ENCODE measurements at places on chromosomes 2 and 18.

DNA sequence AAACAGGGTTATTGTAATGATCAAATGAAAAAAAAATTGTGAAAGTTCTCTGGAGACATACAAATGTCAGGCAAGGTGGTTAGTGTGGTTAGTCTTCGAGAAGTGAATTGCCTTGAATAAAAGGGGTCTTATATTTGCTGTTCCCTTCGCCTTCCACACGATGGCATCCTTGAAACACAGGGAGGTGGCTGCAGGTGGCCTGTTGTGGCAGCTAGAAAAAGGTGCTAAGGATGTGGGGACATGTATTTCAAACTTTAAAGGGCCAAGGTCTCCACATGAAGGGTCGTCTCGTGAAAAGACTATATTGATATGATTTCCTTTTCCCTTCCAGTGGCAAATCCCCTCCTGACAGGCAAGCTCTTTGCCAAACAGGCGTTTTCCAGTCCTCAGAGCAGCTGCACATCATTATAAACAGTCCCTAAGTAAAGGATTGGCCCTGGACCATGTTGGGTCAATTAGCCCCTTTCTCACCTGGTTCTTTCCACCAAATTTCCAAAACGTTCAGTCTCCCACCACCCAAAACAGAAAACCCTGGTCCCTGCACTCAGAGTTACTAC, 68.5 kb downstream of the COPS8 start:
- no peak for DNase-seq

DNA sequence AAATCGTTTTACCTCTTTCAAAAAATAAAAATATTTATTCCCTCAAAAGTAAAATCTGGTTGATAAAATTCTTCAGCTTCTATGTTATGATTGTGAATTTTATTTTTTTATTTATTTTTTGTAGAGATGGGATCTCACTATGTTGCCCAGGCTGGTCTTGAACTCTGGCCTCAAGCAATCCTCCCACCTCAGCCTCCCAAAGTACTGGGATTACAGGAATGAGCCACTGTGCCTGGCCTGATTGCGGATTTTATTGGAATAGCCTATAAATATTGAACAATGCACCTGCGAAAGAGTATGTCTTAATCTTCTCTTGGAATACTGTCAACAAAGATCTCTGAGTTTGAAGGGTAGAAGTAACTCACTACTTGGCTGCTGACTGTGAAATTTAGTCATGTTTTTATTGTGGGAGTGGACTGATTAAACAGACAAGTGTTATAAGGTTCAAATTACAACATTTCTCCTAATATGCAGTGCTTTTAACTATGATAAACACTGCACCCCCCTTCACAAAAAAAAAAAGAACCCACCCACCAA, 138.0 kb downstream of the AFF3 start:
- DNase-seq = no peak

- no peak for DNase-seq
Measured at GRCh38 chr2:134199123-134199522, 54.7 kb upstream of the MGAT5 start.

DNA sequence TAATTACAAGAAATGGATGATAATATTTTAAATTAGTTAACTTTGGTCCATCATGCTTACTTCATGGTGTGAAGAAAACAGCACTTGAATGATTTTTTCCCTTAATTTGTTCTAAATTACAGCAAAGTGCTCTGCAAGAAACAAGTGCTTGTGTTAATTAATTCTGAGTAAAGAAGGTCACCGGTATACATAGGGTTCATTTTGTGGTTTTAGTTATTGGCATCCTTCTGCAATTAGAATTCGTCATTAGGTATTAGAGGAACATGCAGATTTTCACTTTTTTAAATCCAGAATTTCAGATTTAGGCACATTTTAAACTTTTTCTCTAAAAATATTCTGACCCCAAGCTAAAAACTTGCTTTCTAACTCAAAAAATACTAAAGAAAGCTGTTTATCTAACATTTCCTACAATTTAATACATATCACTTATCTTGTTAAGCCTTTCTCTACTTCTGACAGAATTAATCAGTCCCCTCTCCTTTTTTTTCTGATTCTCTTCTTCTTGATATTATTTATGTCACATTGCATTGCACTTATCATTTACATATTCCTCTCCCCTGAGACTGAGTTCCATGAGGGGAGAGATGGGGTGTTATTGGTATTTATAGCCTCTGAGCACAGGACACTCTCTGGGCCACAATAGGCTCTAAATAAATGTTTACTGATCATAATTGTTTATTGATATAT, 129.2 kb downstream of the PLA2R1 start:
- DNase-seq = no peak

- DNase-seq = no peak
Measured at GRCh38 chr2:129061069-129061768, 742.6 kb upstream of the HS6ST1 start.

DNA sequence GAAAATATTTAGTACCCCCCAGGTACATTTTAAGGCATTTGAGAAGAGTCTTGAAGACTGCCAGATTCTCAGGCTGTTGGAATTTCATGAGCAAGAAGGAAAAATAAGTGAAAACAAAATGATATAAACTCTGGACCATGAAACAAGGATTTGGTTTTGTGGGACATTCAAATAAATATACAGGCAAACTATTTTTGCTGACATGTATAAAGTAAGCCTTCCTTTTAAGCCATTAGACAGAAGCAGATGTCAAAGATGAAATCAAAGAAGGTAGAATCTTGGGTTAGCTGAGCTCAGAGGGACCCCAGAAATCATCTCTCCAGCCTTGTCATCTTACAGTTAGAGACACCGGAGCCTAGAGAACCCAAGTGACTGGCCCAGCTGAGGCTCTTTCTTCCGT, 51.3 kb upstream of the ACSL3 start:
- DNase-seq = no peak

DNA sequence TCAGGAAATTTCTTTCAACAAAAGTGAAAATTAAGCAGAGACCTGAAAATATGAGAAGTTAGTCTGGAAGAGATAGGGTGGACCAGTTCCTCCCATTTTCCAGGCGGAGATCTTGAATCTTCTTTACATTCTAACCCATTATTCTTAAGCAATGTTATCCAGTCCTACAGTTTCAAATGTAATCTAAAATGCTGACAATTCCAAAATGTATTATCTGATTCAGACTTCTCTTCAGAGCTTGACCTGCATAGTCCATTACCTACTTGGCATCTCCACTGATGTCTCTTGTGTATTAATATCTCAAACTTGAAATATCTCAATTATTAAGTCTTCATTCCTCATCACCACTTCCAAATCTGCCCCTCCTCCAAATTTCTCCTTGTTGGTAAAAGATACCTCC, 28.4 kb upstream of the SLC39A10 start:
- no peak for DNase-seq

DNA sequence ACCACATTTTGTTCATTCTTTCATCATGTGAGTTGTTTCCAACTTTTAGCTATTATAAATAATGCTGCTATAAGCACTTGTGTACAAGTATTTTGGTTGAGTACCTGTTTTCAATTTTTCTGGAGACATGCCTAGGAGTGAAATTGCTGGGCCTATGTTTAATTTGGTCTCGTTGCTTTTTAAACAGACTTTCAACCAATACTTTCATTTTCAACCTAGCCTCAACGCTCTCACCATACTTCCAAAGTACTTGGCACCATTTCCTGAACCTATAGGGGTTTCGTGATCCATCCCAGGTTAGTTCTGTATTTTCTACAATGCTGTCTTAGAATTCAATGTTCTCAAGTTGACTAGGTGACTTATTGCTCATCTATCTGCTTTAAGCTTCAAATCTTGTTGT, 126.1 kb downstream of the SRBD1 start:
- no peak for DNase-seq
